ENCODE measurements at places on chromosomes 1 and 21. TPM values are rescaled to one million over a fixed set of nuclear protein-coding genes. Genes with fewer than 3 reads are reported as not detected.

GRCh38 chr1:205601205-205601604 is 30.6 kb downstream of the ELK4 start:
- no peak overlapping the region for H3K4me3 ChIP-seq
- no peak for DNase-seq
- H3K27ac ChIP-seq = no peak overlapping the region
- H3K4me1 ChIP-seq = no peaks in the 10 kb centered on the region

The ATP1A4 gene
- not detected for total RNA-seq

- H3K27ac ChIP-seq = no peak overlapping the region
- DNase-seq = no peak
- no peaks in the 10 kb centered on the region for H3K27me3 ChIP-seq
- no peaks in the 10 kb centered on the region for H3K36me3 ChIP-seq
- no peaks in the 10 kb centered on the region for H3K4me1 ChIP-seq
- no peak overlapping the region for H3K4me3 ChIP-seq
Measured at GRCh38 chr1:157671895-157672294, 28.7 kb downstream of the FCRL3 start.

- H3K36me3 ChIP-seq = no peaks in the 10 kb centered on the region
- H3K4me1 ChIP-seq = no peaks in the 10 kb centered on the region
- H3K4me3 ChIP-seq = no peak overlapping the region
- no peak for DNase-seq
- H3K27me3 ChIP-seq = peaks cover 18% of the 10 kb centered on the region
Measured at GRCh38 chr1:157829711-157830110, 9.8 kb upstream of the FCRL1 start.

The GBP6 gene
- 2.2 TPM for total RNA-seq

The MARK1 gene
- total RNA-seq = 1.9 TPM

The TIAM1 gene
- total RNA-seq = 19.7 TPM

DNA sequence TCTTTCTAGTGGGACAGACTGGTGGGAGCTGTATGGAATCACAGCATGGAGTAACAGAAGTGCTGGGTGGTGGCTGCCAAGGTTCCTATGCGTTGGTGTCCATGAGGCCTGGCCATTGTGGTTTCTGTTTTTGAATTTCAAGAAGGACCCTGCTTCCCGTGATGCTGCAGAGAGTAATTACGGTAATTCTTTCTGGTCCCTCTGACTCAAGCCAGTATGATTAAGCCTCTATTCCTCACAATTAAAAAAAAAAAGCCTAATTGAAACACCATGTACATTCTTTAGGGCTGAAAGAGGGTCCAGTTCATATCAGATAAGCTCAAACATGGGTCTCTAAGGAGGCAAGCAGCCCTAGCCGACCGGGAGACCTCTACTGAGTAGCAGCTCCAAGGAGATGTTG is 10.5 kb upstream of the C1orf21 start:
- no peaks in the 10 kb centered on the region for H3K4me1 ChIP-seq
- no peak overlapping the region for H3K4me3 ChIP-seq
- no peaks in the 10 kb centered on the region for H3K27me3 ChIP-seq
- H3K27ac ChIP-seq = no peak overlapping the region

- 0 out of 2 replicates have a peak, but pooled peaks cover 16% of the 10 kb centered on the region for H3K36me3 ChIP-seq
- peak overlapping the region; percentile 66 for H3K4me3 ChIP-seq
- H3K27me3 ChIP-seq = no peaks in the 10 kb centered on the region
- H3K4me1 ChIP-seq = peaks cover 31% of the 10 kb centered on the region
Measured at GRCh38 chr1:161131523-161132409, 701 bp downstream of the DEDD start.

GRCh38 chr1:103547840-103548239 is 22.3 kb downstream of the RNPC3 start:
- no peak overlapping the region for H3K27ac ChIP-seq
- H3K4me3 ChIP-seq = no peak overlapping the region
- no peak for DNase-seq
- H3K27me3 ChIP-seq = no peaks in the 10 kb centered on the region
- H3K4me1 ChIP-seq = no peaks in the 10 kb centered on the region

The EPHA2 gene
- total RNA-seq = 65.8 TPM

The PLA2G4A gene
- 3.3 TPM for total RNA-seq

The DDAH1 gene
- total RNA-seq = 31.9 TPM

- H3K4me1 ChIP-seq = no peaks in the 10 kb centered on the region
- no peak for DNase-seq
- no peak overlapping the region for H3K27ac ChIP-seq
- no peaks in the 10 kb centered on the region for H3K36me3 ChIP-seq
- H3K27me3 ChIP-seq = peaks cover 11% of the 10 kb centered on the region
Measured at GRCh38 chr1:48000883-48001282, 3.7 kb upstream of the TRABD2B start.

DNA sequence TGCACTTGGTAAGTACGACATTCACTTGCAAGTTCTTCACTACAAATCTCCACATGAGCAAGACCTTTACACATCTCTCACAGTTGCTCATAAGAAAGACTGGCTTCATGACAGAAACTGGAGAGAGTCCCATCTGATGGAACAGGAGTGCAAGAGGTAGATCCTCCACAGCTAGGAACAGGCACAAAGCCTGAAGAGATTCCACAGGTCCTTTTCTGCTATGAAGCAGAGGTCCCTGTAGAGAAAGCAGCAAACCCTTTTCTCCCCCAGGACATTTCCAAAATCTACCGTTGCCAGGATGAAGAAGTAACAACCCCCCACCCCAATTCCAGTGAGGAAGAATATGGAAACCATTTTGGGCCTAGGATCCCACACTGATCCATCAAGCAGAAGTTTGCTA is 47.3 kb downstream of the EIF4G3 start:
- no peak overlapping the region for H3K27ac ChIP-seq
- H3K4me1 ChIP-seq = no peaks in the 10 kb centered on the region
- H3K36me3 ChIP-seq = no peaks in the 10 kb centered on the region
- no peak for DNase-seq
- H3K27me3 ChIP-seq = no peaks in the 10 kb centered on the region
